ENCODE measurements at places on chromosomes 2 and 18.

- DNase-seq: no peak
Measured at GRCh38 chr2:47379384-47379783, 23.6 kb upstream of the MSH2 start.

- peak; percentile 39 for DNase-seq
Measured at GRCh38 chr18:54717673-54718407, 110.4 kb upstream of the RAB27B start.

GRCh38 chr2:230998882-230999281 lies 3.0 kb downstream of the SPATA3 start:
- DNase-seq: no peak

- no peak for DNase-seq
Measured at GRCh38 chr18:64405161-64405560, 256.3 kb upstream of the LINC00305 start.

GRCh38 chr2:215790523-215791421 lies 222.6 kb downstream of the MREG start:
- DNase-seq: no peak

DNA sequence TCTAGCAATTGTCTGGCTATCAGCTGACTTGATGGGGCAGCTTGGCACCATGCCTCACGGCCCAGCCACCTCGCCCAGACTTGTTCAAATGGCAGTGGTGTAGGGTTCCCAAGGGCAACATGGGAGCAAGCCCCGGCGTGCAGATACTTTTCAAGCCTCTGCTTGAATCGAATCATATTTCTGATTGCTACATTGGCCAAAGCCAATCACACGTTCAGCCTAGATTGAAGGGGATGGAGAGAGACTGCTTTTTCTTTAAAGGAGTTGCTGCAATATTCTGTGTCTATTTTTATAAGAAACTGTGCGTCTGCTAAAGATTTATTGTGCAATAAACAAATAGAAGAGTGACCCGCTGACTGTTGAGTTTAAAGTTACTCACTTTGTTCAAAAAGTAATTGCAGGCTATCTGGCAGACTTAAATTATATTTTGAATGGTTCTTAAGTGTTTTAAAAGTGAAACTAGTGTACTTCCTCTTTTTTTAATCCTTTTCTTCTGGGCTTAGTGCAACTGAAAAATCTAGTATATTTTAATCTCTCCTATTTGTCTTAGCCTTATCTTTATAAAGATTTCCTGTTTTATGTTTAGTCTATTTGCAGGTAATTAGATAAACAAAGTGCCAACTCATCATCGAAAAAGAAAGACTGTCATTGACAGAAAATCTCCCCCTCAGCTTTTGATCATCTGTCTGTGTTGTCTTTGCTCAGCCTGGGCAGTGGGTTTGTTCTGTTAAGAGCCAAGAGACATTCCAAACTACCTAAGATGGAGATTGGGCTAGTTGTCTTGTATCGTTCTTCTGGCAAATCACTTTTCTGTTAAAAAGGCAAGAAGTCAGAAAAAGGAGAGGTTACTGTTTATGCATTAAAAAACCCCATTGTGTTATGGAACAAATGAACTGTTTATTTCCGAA lies 156.1 kb downstream of the TPGS2 start:
- no peak for DNase-seq

GRCh38 chr2:120293096-120294007 lies 40.7 kb downstream of the RALB start:
- no peak for DNase-seq

GRCh38 chr2:85987266-85988174 lies 98.7 kb upstream of the ST3GAL5 start:
- no peak for DNase-seq

- DNase-seq: no peak
Measured at GRCh38 chr2:120452945-120453634, 107.2 kb downstream of the INHBB start.

DNA sequence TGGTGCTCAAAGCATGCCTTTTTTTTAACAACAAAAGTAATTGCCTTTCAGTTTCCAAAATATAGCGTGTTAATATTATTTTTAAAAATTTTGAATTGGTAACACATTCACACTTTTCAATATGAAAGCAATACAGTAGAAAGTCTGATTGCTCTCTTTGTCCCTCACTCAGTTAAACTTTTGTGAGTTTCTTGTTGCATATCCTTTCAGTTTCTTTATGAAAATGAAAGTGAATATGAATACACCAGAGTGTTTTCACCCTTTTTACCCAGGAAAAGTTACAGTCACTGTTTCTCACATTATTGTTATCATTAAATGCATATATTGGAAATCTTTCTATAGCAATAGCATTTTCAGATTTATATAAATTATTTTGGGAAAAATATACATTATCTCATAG lies 377.4 kb upstream of the CRIM1 start:
- no peak for DNase-seq

DNA sequence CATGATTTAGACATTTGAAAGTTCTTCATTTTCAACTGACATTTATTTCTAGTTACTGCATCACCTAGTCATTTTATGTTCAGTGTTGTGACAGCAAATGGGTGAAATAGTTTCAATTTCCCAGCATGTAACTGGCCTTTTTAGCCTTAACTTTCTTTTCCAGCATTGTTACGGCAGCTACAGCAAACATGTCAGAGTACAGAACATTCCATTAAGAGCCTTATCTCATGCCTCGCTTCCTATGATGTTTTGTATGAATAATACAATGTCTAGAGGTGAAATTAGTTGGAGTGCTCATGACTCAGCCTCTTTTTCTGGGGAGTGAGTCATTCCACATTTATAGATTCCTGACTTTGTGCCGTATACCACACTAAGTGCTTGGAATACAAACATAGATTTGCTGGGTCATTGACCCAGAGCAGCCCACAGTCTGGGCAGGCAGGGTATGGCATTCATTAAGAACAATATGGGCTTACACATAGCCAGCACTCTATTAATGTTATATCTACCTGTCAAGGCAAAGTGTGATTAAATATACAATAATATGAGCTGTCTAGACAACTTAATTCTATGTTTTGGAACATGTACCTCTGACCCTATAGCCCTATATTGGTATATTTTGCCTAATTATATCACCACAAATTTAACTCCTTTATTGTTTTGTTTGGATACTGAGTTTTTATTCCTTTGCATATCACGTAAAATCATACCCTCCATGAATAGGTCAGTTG lies 72.2 kb downstream of the MAP2 start:
- no peak for DNase-seq

GRCh38 chr2:144460727-144461307 lies 59.1 kb downstream of the ZEB2 start:
- DNase-seq: no peak

- no peak for DNase-seq
Measured at GRCh38 chr2:37636381-37637066, 34.9 kb downstream of the CDC42EP3 start.

GRCh38 chr2:203905656-203906055 lies 30.9 kb upstream of the ICOS start:
- DNase-seq: no peak

DNA sequence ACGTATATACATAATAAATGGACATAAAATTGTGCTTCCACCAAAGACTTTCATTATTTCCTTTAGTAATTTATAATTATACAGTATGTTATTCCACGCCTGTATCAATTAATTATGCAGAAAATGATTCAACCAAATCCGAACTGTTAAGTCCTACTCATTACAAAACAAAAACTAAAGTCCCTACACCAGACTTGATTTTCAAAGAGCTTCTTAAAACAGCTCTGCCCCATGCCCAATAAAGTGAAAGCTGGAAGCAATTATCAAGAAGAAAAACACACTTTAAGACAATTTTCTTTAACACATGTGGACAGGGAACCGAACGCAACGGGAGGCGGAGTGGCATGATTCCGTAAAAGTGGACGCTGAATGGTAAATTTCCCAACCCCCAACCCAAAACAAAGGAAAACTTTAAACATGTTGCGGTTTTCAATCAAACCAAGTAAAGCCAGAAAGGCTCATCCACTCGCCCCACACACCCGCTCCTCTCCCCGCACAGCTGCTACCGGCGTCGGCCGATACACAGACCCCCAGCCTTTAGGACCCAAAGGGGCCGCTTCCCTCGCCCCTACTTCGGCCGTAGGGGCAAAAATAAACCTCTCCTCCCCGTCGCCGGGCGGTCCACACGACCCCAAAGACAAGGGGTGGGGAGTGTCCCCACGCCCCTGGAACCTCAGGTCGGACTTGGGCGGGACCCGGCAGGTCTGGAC lies 705 bp downstream of the YES1 start:
- no peak for DNase-seq

GRCh38 chr2:1964659-1965058 lies 220.3 kb upstream of the PXDN start:
- no peak for DNase-seq

GRCh38 chr18:74196220-74197119 lies 48.1 kb downstream of the TIMM21 start:
- peak; percentile 40 for DNase-seq

DNA sequence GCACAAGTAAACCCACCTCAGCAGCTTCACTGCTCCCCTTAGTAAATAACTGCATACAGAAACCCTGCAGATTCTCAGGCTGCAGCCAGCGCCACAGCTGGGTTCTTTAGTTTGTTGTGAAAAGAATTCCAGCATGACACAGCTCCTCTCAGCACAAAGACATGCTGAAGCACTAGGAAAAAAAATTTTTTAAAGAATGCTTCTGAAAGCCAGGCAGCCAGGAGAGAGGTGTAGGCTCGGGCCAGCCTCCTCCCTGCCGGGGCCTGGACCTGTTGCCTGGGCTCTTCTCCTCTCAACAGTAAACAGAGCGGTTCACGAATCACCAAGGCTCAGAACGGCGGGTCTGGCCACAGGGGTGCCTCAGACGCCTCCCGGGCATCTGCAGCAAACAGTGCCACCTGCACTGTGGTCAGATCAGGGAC lies 95.7 kb upstream of the POU3F3 start:
- no peak for DNase-seq

DNA sequence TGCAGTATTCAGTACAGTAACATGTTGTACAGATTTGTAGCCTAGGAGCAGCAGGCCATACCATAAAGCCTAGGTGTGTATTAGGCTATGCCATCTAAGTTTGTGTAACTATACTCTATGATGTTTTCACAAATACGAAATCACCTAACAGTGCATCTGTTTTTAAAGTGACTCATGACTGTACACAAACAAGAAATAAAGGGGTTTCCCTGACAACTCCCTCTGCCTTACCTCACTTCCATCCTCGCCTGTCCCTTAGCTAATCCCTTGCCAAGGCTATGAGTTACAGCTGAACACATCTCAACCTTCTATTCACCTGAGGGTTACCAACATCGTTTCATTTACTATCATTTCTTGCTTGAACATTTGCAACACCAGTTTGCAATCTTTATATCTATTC lies 78.6 kb upstream of the RPRM start:
- DNase-seq: no peak

DNA sequence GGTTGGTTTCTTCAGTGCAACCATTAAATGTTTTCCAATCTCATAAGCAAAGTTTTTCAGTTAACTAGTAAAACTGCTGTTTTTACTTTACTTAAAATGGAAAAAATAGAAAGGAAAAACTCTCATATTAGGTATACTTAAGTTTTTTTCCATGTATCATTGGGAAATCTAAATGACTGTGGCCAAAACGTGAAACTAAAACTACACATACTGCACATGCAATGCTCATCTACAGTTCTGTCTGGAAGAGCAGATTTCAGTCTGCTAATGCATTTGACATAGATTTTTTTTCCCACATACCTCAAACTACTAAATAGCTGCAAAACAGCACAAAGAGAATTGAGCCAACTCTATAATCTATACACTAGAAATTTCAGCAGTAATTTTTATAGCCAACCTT lies 62.6 kb downstream of the COL5A2 start:
- no peak for DNase-seq

DNA sequence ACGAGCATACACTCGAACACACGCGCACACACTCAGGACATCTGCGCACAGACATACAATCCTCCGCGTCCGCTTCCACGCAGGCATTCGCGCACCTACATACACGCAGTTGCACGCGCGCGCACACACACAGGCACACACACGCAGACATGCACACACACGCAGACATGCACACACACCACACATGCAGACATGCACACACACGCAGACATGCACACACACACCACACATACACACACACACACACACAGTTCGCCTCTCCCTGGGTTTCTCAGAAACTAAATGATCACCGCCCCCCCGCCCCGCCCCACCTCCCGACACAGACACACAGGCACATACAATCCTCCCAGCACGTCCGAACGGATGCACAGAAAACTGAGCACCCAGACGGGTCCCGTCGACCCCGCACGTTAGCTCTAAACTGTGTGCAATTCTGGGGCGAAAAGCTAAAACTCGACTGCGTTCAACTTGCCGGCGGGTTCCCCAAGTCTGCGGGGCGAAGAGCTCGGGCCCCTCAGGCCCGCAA lies 1.0 kb downstream of the EPHA4 start:
- DNase-seq: peak; percentile 9

- DNase-seq: no peak
Measured at GRCh38 chr18:9707381-9708056, 582 bp upstream of the RAB31 start.

GRCh38 chr2:28053597-28053996 lies 163.1 kb downstream of the BABAM2 start:
- DNase-seq: no peak

GRCh38 chr2:217992061-217992460 lies 10.7 kb downstream of the TNS1 start:
- DNase-seq: no peak

DNA sequence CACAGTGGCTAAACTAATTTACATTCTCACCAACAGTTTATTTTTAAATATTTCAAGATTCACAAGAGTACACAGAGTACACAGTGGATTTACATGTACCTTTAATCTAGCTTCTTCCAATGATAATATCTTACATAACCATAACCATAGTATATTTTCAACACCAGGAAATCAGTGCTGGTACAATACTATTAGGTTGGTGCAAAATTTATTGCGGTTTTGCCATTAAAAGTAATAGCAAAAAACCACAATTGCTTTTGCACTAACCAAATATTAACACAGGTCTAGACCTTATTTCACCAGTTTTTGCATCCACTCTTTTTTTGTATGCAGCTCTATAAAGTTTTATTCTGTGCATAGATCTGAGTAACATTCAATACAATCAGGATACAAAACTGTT lies 163.0 kb downstream of the SCG2 start:
- no peak for DNase-seq

GRCh38 chr18:28412521-28412920 lies 235.6 kb upstream of the CDH2 start:
- no peak for DNase-seq

- DNase-seq: no peak
Measured at GRCh38 chr2:235727174-235727573, 233.3 kb downstream of the AGAP1 start.

GRCh38 chr2:459931-460330 lies 172.0 kb upstream of the ALKAL2 start:
- no peak for DNase-seq

- DNase-seq: no peak
Measured at GRCh38 chr2:205367331-205367935, 314.9 kb upstream of the NRP2 start.

GRCh38 chr2:172953970-172954852 lies 121.4 kb upstream of the MAP3K20 start:
- DNase-seq: no peak

DNA sequence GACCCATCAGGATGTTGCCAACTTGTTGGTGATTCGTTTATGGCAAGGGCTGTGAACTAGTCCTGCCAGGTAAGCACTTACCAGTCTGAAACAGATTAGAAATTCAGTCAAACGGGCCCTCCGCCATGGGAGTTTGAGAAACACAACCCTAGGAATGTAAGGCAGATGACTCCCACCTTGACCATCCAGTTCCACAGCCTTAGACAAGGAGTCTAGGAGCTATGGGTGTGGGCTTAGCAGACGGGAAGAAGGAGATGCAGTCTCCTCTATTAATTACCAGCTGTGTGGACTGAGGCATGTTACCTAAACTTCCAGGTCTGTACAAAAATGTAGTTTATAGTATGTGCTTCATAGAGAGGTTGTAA lies 319.4 kb upstream of the NCKAP5 start:
- DNase-seq: no peak

- DNase-seq: peak; percentile 48
Measured at GRCh38 chr2:174546519-174547506, 50.8 kb downstream of the WIPF1 start.
